Ureter (tissue), 1 donor: ENCODE measurements at places on chromosomes 6 and 20. TPM values are rescaled to one million over a fixed set of nuclear protein-coding genes. Genes with fewer than 3 reads are reported as not detected.

DNA sequence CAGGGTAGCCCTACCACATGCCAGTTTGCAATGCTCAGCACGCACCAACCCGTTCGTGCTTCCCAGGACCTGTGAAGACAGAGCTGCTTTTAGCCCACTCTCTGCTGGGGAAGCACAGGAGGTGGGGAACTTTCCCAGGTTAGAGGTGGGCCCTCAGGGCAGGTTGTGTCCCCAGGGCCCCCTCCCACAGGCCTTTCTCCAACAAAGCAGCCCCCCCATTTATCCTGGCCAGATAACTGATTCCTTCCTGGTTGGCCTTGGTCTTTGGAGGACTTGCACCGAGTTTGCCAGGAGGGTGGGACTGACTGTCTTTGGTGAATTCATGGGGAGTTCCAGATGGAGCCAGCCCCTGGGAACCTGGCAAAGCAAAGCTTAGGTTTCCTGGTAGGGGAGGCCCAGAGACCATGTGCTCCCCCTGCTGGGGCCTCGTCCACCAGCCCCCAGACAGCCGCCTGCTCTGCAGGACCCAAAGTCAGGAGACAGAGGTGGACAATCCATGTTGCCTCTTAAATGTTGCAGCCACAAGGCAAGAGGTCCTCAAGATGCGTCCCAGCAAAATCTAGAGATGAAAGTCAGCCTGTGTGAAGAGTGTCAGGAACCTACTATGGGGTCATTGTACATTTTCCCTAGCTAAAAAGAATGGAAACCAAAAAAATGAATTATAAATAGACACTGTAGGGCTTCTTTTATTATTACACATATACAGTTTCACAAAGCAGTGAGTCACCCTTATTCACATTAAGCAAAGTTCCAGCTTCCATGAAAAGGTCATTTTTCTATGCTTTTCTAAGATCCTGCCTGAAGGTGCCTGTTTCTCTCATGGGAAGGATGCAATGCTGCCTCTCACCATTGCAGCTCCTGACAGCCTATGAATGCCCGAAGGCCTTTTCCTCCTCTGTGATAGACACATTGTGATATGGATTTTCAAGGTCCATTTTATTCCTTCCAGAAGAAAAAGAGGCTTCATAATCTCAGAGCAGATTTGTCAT is 497.8 kb downstream of the PREX1 start:
- no peak for DNase-seq

DNA sequence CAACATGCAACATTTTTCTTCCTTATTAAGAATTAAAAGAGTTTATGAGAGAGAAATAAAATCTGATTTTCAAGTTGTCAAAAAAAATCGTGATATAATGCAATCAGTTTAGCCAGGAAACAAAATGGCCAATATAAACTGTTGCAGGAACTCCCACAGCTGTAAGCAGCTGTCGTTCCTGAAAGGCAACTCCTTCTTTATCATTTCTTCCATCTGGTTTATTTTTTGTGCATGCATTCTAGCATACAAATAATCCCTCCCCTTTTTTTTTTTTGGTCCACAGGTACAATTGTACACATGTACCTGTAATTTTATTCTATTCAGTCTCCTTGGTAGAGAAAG is 19.7 kb downstream of the TRAF3IP2 start:
- DNase-seq: no peak

GRCh38 chr20:4840801-4841200 is 119.1 kb downstream of the PRND start:
- DNase-seq: no peak

GRCh38 chr6:154991207-154991606 is 3.9 kb upstream of the TIAM2 start:
- DNase-seq: no peak

The B4GALT5 gene
- 40.9 TPM for total RNA-seq

The KCNK15 gene
- total RNA-seq: 3.4 TPM

- no peak for DNase-seq
Measured at GRCh38 chr6:157528931-157529653, 148.1 kb downstream of the ZDHHC14 start.

DNA sequence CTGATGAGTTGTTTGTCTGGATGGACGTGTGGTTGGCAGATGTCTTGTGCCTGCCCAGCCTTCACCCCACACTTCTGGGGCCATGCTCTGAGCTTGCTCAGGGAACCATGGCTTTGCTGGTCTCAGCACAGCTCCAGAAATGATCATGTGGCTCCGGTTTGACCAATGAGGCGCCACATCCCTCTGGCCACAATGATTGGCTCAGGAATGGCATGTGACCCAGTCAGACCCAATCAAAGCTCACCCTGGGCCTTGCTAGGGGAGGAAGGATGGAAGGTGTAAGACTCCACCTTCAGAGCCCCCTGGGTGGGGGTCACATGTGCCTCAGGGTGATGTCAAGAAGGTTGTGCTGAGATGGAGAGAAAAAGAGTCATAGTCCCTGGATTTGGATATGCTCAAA is 281.6 kb upstream of the SULF2 start:
- DNase-seq: no peak

- no peak for DNase-seq
Measured at GRCh38 chr6:119273272-119274196, 76.0 kb downstream of the MAN1A1 start.

DNA sequence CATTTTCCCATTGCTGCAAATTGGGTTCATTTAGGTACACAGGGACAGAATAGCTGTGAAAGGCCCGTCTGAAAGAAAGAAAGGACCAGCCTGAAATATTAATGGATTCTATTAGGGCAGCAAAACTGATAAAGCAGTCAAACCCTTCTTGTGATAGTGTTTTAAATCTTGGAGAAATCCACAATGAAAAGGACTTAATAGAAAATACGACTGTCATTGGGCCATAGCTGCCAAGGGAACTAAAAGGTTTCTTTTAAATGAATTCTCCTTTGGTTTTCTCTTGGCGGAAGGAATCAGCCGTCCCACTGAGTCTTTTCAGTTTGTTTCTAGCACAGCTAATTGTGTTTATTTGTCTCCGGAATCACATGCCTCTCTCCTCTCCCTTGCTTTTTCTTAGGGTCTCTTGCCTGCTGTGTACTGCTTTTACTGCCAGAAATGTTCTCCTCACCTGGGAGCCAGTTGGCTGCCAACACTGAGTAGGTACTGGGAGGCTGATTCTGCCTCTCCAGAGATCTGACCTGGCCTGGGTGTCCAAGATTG is 11.3 kb downstream of the PAQR8 start:
- no peak for DNase-seq

DNA sequence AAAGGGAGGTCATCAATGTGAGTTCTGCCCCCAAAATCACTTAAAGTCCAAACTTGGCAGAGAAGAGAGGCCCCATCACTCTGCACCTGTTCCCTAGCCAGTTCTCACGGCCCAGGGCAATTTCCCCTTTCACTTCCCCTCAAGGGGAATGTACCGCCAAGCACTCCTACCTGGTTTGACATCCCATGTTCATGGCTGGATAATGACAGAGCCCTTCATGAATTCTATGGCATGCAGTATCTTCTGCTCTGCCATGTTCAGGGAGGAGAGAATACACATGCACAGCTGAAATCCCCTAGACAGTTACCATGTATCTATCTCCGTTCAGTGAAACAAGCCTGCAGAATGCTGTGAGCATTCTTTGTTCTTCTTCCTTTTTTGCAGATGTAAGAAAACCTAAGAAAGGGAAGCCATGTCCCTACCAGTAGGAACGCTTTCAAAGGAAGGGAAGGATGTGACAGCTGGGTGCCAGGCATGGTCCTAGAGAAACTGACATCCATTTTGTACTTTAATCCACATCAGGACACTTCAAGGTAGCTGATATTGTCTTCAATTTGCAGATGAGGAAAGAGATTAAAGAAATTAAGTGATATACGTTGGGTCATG is 79.8 kb upstream of the ARID1B start:
- no peak for DNase-seq

The ZNF311 gene
- total RNA-seq: 3.2 TPM

- DNase-seq: peak; percentile 61
Measured at GRCh38 chr6:142542704-142543233, 241.0 kb downstream of the ADGRG6 start.

DNA sequence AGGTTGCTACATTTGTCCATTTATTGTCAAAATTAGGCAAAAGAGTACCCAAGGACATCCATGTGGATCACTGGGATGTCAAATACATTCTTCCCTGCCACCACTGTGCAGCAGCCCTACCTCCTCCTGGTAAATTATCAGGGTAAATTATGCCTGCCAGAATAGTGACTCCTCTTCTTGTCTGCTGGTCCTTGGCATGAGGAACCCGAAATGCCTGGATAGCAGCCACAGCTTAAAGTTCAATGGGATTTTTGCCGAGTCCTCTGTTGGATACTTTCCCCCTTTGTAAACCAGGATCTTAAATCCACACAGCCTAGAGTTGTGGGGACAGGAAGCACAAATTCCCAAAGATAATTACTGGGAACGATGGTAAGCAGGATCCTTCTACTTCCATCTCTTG is 173.3 kb downstream of the RFX6 start:
- no peak for DNase-seq

DNA sequence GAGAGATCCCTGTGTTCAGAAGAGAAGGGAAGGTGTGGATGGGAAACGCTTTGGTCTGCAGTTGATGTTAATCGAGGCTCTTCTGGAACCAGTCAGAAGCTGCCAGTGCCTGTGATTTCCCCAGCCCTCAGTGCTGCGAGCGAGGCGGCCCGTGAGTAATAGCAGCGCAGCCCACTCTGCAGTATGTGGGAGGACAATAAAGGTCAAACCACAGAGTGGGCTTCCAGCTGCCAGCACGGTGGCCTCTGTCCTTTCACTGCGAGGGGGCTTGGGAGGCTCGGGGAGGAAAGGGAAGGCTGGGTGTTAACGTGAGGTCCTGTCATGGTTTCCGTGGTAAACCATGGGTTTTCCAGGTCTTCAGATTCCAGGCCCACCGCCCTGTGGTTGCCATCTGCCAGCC is 32.3 kb upstream of the TAGAP start:
- no peak for DNase-seq

GRCh38 chr6:106110164-106110826 is 24.2 kb downstream of the PRDM1 start:
- peak; percentile 58 for DNase-seq

- DNase-seq: peak; percentile 64
Measured at GRCh38 chr20:10553326-10553984, 118.3 kb downstream of the SLX4IP start.

The MEP1A gene
- total RNA-seq: not detected

The HLA-DOA gene
- total RNA-seq: 25.6 TPM

DNA sequence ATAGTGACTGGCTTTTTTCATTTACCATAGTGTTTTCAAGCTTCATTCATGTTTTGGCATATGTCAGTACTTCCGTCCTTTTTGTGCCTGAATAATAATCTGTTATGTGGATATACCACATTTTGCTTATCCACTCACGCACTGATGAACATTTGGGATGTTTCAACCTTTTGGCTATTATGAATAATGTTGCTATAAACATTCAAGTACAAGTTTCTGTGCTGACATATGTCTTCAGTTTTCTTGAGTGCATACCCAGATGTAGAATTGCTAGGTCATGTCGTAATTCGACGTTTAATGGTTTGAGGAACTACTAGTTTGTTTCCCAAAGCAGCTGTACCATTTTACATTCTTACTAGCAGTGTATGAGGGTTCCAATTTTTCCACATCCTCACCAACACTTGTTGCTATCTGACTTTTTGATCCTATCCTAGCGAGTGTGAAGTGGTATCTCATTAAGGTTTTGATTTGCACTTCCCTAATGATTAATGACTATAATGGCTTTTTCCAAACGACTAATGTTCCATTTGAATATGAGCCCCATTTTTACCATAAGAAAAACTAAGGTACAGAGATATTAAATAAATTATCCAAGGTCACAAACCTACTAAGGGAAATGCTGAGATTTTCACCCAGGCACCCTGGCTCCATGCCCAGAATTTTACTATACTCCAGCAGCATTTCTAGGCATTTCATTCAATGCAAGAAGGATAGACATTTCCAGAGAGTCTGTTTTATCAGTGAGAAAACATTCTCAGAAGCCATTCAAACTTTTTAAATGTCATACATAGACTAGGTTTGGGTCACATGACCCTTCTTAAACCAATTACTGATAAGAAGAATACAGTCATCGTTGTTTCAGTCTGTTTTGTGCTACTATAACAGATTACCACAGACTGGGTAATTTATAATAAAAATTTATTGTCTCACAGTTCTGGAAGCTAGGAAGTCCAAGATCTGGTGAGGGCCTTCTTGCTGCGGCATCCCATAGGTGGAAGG is 71.1 kb upstream of the RUNX2 start:
- DNase-seq: no peak

- peak; percentile 40 for DNase-seq
Measured at GRCh38 chr6:2939315-2940009, 31.9 kb downstream of the SERPINB6 start.

The FAM162B gene
- 5.6 TPM for total RNA-seq

GRCh38 chr6:20876036-20876435 is 341.8 kb downstream of the CDKAL1 start:
- DNase-seq: no peak

DNA sequence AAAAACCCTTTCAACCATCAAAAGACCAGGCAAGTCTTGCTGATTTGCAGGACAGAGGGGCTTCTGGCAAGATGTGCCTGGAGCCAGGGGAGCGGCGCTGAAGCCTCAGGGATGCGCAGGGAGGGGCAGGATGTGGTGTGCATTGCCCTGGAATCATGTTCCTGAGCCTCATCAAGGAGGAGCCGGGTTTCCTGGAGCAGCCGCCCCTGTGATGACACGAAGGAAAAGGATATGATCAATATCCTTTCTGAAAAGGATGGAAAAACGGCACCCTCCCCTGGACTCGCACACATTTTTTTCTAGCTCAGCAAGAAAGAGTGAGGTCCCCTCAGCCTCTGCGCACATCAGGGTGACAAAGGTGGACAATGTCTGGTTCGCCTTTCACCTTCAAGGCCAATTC is 173.1 kb upstream of the SSTR4 start:
- DNase-seq: no peak

The HEY2 gene
- total RNA-seq: 2.0 TPM

DNA sequence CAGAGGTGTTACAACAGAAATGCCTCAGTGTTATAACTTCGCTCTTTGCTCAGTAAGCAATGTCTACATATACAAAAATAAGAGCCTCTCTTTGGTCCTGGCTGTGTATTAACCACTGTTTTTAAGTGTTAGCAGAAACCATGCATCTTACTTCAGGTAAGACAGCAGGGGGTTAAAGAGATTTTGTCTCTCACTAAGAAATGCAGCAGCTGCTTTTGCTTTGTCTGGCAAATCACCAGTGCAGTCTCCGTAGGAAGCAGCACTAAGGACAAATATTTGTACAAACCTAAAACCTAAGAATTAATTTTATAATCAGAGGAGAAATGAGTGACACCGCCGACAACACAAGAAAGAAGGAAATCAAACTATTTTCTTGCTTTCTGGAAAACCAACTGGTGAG is 758 bp downstream of the SMIM28 start:
- DNase-seq: no peak

GRCh38 chr6:122758927-122759334 is 20.6 kb upstream of the FABP7 start:
- no peak for DNase-seq

GRCh38 chr6:126016591-126016990 is 30.3 kb downstream of the TRMT11 start:
- no peak for DNase-seq
